ENCODE measurements at places on chromosomes 2 and 18.
A peak's percentile ranks its signal among the peaks of the same experiment; 100 is the strongest.

- no peak for ATAC-seq
Measured at GRCh38 chr2:112032689-112033465, 22.2 kb upstream of the TMEM87B start.

- ATAC-seq = no peak
Measured at GRCh38 chr2:147006736-147007141, 838.1 kb upstream of the ACVR2A start.

GRCh38 chr18:22459491-22459890 is 41.8 kb upstream of the CTAGE1 start:
- ATAC-seq = no peak

- ATAC-seq = peak; percentile 42
Measured at GRCh38 chr2:216606551-216607276, 26.5 kb upstream of the IGFBP2 start.

GRCh38 chr2:169767243-169767888 is 31.3 kb upstream of the SSB start:
- ATAC-seq = no peak

- no peak for ATAC-seq
Measured at GRCh38 chr2:71347517-71347916, 15.9 kb downstream of the ZNF638 start.

GRCh38 chr2:111249806-111250205 is 129.1 kb downstream of the BCL2L11 start:
- ATAC-seq = no peak

- ATAC-seq = peak; percentile 12
Measured at GRCh38 chr2:235848055-235848454, 320.1 kb downstream of the GBX2 start.

DNA sequence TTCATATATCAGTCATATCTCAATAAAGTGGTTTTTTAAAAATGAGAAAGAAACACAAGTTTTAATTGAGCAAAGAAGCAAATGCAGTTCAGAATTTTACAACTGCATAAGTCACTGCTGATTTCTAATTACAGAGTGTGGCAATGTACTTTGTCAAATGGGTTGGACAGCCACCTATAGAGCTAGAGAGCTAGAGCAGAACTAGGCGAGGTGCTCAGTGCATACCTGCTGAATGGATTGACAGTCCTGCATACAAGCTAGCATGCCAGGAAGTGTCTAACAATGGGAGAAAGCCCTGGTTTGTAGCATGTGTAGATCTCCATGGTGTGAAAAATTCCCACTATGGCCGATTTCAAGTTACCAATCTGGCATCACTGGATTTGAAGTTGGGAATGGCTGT is 106.3 kb upstream of the CDCA7 start:
- no peak for ATAC-seq

DNA sequence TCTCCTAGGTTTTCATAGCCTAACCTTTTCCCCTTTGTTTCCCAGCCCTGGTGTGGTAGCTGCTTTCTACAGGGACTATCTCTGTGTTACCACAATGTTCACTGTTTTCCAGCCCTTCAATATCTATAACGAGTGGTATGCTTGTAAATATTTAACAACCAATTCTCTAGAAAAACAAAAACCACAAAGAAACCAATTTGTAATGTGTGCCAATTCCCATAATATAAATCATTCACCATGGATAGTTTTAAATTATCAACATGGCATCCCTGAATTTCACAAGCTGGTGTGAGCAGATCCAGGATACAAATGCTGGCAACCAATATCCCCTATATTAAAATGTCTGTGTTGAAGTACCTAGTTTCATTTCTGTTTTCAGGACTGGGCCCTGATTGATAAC is 207.5 kb upstream of the FBXO11 start:
- ATAC-seq = no peak

GRCh38 chr2:67667054-67667908 is 270.1 kb downstream of the ETAA1 start:
- no peak for ATAC-seq

GRCh38 chr18:57437402-57437765 is 2.2 kb downstream of the ONECUT2 start:
- no peak for ATAC-seq

DNA sequence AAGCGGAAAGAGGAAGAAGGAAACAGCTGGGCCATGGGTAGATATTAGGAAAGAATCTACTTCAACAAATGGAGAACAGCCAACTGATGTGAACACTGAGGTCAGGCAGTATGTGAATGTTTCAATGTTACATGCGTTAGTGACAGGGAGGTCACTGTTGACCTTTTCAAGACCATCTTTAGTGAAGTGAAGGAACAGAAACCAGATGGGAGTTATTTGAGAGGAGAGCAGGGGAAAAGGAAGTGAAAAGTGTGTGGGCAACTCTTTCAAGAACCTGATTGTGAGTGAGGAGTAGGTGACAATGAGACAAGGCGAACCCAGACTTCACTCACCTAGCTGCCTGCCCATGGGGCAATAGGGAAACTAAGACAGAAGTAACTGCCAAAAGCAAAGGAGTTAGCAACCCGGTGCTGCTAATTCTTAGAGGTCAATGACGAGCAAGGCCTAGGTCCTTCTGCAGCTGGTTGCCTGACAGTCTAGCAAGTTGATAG is 67.0 kb downstream of the SP3 start:
- peak; percentile 97 for ATAC-seq

DNA sequence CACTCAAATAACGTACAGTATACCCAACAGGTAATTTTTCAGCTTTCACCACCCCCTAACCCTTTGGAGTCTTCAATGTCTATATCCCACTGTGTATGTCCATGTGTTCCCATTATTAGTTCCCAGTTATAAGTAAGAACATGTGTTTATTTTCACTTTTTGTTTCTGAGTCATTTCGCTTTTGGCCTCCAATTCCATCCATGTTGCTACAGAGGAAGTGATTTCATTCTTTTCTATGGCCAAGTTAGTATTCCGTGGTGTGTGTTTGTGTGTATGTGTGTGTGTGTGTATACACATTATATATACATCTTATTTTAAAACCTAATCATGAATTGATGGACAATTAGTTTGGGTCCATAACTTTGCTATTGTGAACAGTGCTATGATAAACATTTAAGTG is 464.4 kb downstream of the CMPK2 start:
- no peak for ATAC-seq

DNA sequence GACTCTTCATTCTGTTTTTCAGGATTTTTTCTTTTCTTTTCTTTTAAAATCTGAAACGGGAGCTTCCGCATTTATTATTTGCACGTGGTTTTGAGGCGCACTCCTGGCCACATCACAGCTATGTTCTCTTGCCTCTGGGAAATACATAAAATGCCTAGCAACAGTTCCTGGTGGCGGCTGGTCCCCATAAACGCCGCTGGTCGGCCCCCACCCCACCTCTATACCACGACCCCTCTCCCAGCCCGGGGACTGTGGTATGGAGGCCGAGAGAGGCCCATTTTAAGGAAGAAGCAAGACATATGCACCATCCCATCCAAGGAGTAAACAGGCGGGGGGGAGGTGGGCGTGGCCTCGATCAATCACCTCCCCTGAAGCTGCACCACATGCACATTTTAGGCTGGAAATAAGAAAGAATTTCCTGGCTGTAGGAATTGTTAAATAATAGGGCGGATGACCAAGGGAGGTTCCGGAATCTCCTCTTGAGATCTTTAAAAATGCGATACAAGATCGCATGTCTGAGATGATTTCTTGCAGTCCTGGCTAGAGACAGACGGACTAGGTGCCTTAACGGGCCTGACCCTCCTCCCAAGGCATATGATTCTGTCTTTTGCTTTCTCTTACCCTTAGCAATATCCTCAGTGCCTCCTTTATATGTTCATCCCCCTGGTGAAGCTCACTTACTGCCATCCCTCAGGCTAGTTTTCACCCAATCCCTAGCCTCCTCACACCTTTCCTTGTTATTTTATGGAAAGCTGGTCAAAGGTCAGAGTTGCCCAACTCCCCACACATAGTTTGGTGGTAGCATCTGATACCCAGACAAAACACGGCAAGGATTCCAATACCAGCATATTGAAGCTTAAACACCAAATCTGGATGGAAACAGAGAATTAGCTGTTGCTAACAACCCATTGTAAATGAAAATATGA is 82.4 kb downstream of the BCL2 start:
- ATAC-seq = no peak

GRCh38 chr2:15765686-15766302 is 174.1 kb downstream of the DDX1 start:
- no peak for ATAC-seq

DNA sequence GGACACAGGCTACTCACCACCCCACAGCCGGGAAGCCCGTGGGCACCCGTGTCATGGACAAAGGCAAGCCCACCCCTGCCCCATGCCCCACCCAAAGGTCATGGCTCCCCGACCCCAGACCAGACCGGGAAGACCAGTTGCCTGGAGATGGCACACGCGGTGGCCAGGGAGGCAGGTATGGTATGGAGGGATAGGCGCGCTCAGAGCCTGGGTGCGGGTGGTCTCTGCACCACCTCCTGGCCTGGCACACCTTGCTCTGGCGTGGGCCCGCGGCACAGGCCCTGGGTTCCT is 51.2 kb downstream of the BIN1 start:
- no peak for ATAC-seq

DNA sequence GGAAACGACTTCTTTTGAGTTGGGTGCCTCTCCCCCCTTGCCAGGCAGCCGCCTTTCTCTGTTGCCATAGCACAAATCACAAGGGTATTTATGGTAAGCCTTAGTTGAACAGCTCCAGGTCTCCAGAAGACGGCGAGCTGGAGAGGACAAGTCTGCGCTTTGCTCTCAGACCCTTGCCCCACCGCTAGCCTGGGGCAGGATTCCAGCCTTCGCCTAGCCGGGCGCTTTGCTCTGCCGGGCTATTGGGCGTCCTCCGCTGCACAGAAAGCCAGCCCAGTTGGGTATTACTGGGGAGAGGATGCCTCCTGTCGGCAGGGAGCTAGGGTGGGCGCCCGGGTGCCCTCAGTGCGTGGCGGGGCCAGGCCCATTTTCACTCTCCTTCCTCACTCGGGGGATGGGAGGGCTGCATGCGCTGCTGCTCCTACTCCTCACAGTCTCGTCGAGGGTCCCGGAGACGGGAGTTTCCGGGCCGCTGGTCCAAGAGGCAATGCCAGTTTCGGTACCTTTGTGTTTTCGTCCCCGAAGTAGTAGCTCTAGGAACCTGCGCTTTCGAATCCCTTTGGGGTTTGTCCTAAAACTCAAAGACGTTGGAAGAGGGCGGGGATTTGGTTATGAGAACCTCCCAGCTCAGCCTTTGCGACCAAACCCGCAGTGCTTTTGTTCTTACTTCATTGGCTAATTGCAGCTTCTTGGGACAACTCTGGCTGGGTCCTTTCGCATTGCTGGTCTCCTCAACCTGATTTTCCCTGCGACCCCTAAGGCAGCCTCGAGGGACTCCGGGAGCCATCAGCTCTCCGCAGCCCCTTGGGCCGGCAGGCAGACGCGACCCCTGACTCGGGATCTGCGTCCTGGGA is 3.6 kb upstream of the DLX2 start:
- no peak for ATAC-seq

DNA sequence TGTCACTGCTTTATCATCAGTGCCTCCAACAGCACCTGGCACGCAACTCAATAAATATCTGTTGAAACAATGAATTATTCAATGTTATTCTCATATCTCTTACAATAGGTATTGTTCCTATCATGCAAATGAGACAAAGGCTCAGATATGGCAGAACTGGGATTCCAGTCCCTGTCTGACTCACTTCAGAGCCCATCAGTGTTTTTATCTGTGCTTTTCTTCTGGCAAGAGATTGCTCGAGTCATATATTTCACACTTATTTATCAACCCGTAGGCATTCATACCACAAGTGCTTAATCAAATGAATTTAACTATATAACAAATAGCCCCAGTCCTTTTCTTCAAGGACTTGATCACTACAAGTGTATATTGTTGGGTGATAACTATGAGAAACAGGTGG is 76.4 kb upstream of the TSPYL6 start:
- no peak for ATAC-seq

- ATAC-seq = no peak
Measured at GRCh38 chr2:3054066-3054465, 323.6 kb downstream of the EIPR1 start.

- no peak for ATAC-seq
Measured at GRCh38 chr2:203209538-203209937, 29.3 kb upstream of the CYP20A1 start.

DNA sequence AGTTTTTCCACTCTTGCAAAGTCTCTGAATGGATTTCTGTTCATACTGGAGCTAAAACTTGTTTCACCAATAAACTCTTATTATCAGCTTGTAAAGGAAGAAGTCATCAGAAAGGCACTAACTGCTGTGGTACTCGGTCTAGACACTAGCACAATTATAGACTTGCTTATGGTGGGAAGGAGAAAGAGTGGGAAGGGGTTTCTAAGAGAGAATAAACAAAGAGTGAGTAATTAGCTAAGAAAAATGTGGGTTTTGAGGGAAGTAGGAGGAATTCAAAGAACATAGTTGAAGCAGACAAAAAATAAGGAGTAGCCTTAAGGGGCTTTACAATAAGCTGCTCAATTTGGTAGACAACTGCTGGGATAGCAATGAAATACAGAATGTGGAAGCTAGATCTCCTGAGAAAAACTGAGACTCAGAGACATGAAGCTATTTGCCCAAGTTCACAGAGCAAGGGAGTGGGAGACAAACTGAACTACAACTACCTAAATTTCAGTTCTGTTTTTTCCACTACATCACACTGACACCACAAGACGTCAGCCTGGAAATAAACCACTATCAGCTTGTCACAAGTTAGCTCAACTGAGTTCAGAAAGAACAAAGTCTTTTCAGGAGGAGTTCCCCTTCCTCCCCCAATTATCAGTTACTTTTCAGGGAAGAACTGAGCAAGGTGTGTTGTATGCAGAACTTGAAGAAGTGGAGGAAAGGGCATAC is 59.7 kb downstream of the MAP4K3 start:
- peak; percentile 88 for ATAC-seq

GRCh38 chr2:102442967-102443828 is 20.2 kb downstream of the IL18RAP start:
- peak; percentile 68 for ATAC-seq

GRCh38 chr2:85998071-85998991 is 107.4 kb downstream of the POLR1A start:
- ATAC-seq = no peak

DNA sequence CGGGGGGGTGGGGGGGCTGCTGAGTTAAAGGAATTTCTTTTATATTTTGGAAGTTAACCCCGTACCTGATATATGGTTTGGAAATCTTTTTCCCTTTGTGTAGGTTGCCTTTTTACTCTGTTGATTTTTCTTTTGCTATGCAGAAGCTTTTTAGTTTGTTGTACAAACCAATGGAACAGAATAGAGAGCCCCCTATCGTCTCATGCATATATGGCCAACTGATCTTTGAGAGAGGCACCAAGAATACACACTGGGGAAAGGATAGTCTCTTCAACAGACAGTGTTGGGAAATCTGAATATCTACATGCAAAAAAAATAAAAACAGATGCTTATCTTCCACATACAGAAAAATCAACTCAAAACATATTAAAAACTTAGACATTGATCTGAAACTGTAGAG is 647.8 kb upstream of the KLHL29 start:
- ATAC-seq = no peak

DNA sequence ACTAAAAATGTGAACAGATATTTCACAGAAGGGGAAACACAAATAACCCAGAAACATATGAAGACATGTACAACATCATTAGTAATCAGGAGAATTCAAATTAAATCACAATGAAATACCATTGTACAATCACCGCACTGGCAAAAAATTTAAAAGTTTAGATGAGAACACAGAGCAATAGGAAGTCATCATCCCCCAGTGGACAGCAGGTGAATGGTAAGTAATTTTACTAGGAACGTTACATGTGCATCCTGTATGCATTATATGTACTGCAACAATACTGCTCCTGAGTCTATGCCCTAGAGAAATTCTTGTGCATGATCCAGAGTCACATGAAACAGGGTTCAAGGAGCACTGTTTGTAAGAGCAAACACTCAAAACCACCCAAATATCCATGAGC is 713.8 kb downstream of the NRXN1 start:
- ATAC-seq = no peak
